ENCODE measurements at places on chromosomes 1 and 21. TPM values are rescaled to one million over a fixed set of nuclear protein-coding genes. Genes with fewer than 3 reads are reported as not detected.

- no peak overlapping the region for H3K27ac ChIP-seq
- H3K27me3 ChIP-seq = peaks cover 15% of the 10 kb centered on the region
- no peak overlapping the region for H3K4me3 ChIP-seq
- H3K4me1 ChIP-seq = peaks cover 91% of the 10 kb centered on the region
- peaks cover 12% of the 10 kb centered on the region for H3K36me3 ChIP-seq
Measured at GRCh38 chr21:42191064-42191463, 27.9 kb upstream of the ABCG1 start.

DNA sequence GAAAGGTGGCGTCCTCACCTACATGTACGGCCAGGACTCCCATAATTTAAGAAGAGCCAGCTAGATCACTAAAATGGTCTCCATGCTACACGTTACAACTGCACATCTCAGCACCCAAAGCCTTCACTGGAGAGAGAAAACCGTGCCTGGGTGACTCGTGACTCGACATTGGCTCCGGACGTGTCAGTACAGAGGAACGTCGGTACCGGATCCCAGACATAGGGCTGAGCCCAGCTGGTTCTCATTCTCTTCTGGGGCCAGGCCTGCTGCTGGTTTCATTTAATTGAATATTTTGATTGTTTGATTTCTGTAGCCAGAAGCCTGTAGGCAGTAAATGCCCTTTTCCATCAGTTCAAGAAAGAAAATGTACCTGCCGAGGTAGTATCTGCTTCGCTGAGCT lies 93.1 kb downstream of the HHIPL2 start:
- H3K27me3 ChIP-seq = no peaks in the 10 kb centered on the region
- DNase-seq = no peak
- H3K4me1 ChIP-seq = peaks cover 2% of the 10 kb centered on the region
- no peak overlapping the region for H3K4me3 ChIP-seq
- no peaks in the 10 kb centered on the region for H3K36me3 ChIP-seq

DNA sequence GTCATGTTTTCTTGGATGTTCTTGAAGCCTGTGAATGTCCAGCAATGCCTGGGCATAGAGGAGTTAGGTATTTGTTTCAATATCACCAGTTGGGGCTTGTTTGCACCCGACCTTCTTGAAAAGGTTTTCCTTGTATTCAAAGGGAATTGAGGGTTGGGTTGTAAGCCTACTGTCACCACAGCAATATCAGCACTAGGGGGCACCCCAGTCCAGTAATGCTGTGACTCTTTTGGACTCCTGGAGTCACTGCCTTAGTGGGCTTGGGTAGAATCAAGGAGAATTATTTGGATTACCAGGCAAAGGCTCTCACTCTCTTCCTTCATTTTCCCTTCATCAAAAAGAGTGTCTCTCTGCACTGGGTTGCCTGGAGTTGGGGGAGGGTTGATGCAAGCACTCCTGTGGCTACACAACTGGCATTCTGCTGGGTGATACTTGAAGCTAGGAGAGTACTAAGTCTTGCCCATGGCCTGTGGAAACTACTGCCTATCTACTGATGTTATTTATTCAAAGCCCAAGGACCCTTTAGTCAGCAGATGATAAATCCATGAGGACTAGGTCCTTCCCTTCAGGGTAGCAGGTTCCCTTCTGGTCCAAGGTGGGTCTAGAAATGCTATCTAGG lies 34.5 kb downstream of the OR10R2 start:
- no peak overlapping the region for H3K27ac ChIP-seq
- DNase-seq = peak; percentile 50
- H3K27me3 ChIP-seq = peaks cover 37% of the 10 kb centered on the region
- no peaks in the 10 kb centered on the region for H3K4me1 ChIP-seq
- no peaks in the 10 kb centered on the region for H3K36me3 ChIP-seq

Gene CD84
- 21.6 TPM for total RNA-seq

Gene TNFRSF25
- total RNA-seq = 82.9 TPM

Measured in activated CD4-positive, alpha-beta memory T cell treated with anti-CD3 and anti-CD28 coated beads, Interleukin-2, amount 10 ng/mL, durations not matched to agents 7 days and 5 days (primary cell).